ENCODE measurements at places on chromosomes 1 and 21.
A peak's percentile ranks its signal among the peaks of the same experiment; 100 is the strongest.

GRCh38 chr1:225980005-225980836, 18.9 kb downstream of the SDE2 start:
- DNase-seq = no peak

DNA sequence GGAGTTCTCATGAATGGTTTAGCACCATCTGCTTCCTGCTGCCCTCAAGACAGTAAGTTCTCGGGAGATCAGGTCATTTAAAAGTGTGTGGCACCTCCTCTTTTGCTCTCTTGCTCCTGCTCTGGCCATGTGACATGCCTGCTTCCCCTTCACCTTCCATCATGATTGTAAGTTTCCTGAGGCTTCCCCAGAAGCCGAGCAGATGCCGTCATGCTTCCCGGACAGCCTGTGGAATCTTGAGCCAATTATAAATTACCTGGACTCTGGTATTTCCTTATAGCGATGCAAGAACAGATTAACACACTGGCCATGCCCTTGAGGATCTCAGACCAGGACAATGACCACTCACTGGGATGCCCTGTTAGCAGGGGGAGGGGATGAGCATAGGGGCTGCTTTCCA, 212.3 kb downstream of the MATN1 start:
- no peak for DNase-seq

- no peak for DNase-seq
Observed at GRCh38 chr1:248840946-248841345, 2.9 kb downstream of the ZNF672 start.

DNA sequence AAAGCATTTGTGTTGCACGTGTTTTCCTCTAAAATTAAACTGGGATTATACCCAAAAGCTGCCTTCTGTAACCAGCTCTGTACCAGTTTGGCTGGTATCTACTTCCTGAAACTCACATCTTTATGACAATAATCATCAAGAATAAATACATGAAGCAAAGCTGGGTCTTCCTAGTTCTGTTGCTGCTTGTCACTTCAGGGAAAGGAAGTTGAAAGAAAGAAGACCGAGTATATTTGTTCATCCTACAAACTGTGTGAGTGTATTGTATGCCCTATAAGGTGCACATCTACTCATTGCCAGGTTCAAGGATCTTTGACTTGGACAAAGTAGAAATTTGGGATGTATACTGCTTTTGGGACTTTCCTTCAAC, 29.1 kb upstream of the IFNGR2 start:
- no peak for DNase-seq

DNA sequence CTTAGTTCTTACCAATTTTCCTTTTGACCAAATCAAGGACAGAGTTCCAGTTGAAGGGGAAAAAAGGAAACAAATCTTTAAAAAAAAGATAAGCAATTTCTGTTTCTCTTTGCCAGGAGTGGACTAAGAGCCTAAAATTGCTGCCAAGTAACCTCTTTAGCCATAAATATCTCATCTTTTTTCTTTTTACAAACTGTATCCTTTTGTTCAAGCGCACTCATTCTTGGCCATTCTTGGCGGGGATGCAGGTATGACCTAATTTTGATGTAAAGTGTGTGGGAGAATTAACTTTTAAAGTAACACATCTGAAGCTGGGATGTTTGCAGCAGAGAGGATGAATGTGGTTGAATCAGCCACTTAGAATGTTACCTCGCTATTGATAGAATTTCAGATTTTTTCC, 13.4 kb upstream of the KIF1B start:
- no peak for DNase-seq

DNA sequence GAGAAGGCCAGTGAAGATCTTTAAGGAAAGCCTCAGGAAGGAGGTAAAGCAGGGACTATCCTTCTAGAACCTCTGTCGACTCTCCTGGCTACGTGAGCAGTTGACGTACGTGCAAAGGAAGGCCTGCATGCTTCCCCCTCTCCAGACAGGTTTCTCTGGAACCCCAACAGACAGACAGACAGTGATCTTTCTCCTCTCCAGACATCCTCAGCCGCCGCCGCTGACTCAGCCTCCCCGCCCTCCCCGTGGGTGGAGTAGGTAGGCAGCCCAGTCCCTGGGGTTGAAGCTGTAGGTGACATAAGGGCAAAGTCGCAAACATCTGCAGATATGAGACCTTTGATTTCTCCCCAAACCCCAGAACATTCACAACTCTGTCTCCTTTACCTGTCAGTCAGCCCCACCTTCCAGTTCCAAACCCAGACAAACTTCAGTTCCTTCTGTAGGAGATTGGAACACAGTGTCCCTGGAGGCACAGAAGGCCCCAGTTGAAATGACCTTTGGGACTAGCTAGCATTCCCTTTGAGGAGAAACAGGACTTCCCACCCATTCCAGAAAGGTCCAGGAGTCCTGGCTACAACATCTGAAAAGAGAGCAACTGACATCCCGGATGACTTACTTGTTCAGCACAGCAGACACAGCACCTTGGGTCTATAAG, 146.0 kb upstream of the JUN start:
- DNase-seq = no peak

DNA sequence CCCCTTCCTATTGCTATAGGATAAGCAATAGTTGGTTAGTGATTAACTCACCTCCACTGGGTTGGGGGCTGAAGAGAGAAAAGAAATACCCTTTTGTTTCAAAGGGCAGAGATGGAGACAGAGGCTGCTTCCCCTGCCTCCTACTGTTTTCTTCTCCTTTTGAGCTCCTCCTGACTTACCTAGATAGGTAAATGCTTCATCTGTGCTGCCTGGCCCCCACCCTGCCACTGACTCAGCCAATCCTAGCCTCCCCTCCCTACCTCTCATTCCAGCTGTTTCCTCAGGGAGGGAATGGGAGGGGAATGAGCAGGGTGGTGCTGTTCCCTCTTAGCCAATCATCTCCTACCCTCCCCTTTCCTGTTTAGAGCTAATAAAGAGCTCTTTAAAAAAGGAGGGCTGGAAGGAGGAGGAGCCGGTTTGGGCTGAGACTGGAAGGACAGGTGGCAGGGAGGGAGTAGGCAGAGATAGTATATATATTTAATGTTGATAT, at the start of gene C1orf116:
Gene C1orf116, minus strand, starts transcription at position 229 of the 490 bp plus-strand sequence. CDS start 5,158 bp downstream, outside the sequence.
- DNase-seq = no peak

DNA sequence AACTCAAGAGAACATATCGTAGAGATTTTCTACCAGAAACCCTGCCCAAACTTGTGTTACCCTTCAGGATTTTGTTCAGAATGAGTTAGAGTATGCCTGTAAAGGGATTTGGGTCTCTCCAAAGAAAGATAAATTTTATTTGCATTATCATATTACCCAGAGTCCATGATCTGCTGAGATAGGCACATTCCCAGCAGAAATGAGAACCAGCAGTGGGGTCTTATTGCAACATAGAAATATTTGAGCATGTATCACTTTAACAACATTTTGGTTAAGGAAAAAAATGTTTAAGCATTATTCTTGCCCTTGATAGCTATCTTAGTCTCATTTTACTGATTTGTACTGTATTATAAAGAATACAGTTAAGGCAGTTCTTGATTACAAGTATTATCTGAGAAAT, 10.6 kb downstream of the VCAM1 start:
- DNase-seq = no peak

GRCh38 chr1:21234779-21235178, 55.5 kb downstream of the ECE1 start:
- no peak for DNase-seq

DNA sequence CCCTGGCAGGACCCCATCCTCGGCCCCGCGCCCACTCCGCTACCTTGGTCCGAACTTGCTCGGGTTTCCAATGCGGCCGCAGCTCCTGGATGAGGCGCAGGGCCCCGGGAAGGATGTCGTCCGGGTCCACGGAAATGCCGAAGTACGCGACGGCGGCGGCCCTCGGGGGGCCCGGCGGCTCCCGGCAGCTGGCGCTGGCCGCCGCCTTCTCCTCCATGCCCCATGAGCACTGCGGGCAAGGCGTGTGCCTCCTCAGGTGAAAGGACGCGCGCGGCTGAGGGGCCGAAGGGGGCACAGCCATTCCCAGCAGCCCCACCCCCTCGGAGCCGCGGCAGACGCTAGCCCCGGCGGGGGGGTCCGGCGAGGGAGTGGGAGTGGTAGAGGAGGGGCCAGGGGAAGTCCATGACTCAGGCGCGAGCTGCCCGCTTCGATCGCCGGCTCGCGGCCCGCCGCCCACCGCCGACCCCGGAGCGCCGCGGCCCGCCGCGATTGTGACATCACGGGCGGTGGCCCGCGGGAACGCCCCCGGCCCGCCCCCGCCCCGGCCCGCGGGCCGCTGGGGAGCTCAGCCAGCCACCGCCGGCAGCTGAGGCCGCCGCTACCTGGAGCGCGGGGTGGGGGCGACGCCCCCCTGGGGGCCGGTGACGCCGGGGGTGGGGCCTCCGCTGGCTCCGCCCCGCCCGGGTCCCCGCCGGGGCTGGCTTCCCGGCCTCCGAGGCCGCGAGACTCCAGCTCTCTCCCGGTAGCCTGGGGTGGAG, at the start of gene ETNK2:
Gene ETNK2, minus strand, starts transcription at position 493 of the 758 bp plus-strand sequence. Its CDS starts 192 bp downstream, at position 301.
- peak; percentile 21 for DNase-seq

DNA sequence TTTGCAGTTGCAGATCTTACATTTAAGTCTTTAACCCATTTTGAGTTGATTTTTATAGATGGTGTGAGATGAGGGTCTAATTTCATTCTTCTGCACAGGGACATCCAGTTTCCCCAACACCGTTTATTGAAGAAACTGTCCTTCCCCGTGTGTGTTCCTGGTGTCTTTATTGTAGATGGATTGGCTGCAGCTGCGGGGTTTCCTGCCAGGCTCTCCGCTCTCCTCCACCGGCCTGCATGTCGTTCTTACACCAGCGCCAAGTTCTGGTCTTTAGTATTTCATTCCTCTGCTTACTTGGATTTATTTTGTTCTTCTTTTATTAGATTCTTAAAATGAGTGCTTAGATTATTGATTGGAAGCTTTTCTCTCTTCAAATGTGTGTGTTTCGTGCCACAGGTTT, 98.9 kb upstream of the COL6A1 start:
- DNase-seq = no peak

- no peak for DNase-seq
Observed at GRCh38 chr1:206886831-206887230, 10.4 kb upstream of the IL24 start.

- no peak for DNase-seq
Observed at GRCh38 chr1:63718541-63718970, 55.3 kb upstream of the ROR1 start.

GRCh38 chr1:43867976-43868740, 65.4 kb upstream of the ARTN start:
- no peak for DNase-seq

GRCh38 chr1:115793162-115793561, 24.6 kb upstream of the CASQ2 start:
- DNase-seq = no peak

DNA sequence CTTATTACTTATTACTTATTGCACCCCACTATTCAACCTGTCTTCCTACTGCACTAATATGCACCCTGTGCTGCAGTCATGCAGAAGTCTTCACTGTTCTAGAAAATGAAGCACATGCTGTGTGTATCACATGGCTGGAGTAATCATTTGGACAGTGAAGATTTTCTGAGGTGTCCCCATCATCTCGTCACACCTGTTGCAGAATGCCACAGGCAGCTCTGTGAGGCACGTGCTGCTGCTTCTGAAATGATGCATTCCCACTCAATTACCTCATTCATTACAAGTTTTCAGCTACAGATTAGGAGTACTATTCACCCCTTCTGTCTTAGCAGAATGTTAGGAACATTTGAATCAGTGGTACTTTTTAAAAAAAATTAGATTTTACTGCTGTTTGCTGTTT, 325.7 kb upstream of the ST6GALNAC5 start:
- no peak for DNase-seq

GRCh38 chr21:42578761-42579415, 65.2 kb downstream of the SLC37A1 start:
- no peak for DNase-seq

DNA sequence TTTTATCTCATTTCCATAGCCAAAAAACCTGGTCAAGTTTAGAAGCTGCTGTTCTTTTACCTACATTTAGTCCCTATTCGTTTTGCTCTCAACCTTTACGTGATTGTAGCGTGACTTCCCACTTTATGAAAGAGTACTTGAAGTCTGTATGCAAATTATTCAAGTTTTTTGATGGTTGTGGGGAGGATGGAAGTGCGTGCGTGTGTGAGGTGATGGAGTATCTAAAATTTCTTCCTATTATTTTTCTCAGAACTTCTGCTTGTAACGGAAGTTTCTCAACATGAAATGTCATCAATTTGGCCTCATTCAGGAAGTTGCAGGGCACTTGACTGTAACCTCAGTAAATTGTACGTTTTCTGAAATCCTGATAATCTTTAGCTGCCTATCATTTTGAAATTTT, 64.0 kb downstream of the SAMSN1 start:
- DNase-seq = no peak

- DNase-seq = no peak
Observed at GRCh38 chr21:25453524-25453923, 153.8 kb downstream of the MRPL39 start.

DNA sequence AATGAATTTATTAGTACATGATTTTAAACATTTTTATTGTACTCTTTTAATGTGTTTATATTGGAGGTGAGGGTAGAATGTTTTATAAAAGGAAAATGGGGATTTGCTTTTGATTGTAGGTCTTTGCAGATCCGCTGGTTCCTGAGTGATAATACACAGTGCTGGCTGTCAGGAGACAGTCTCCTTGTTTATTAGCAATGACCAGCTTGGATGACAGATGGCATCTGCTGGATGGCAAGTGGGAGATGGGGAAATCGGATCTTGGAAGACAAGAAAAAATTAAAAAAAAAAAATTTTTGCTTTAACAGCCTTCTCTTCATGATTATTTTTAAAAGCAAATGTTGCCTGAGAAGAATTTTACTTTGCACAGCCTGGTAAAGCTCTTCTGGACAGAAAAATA, 4.4 kb upstream of the PHTF1 start:
- peak; percentile 83 for DNase-seq

DNA sequence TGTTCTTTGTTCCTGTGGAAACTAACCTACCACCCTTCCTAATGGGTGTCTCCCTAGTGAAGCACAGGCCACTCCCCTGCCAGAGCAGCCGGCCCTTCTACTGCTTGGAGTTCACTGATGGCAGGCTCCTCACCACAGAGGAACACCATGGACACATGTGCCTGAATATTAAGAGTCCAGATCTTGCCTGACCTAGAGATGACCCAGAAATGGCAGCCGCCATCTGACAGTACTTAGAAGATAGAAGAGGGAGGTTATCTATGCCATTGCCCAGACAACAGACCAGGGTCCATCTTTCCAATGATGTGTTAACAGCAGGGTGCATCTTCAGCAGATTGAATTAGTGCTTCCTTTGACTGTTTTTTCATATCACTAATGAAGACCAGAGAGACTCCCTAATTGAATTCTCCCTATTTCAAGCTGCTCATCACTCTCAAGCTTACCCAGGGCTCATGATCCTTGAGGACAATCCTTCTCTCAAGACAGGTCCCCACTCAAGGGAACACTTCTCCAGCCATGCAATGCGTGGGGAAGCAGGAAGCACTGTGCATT, 59.8 kb downstream of the PLEKHA6 start:
- DNase-seq = peak; percentile 88

GRCh38 chr21:29416268-29416667, 117.5 kb downstream of the BACH1 start:
- no peak for DNase-seq

Measured in NCI-H524 (cell line).